ENCODE measurements at places on chromosomes 5 and 9.

DNA sequence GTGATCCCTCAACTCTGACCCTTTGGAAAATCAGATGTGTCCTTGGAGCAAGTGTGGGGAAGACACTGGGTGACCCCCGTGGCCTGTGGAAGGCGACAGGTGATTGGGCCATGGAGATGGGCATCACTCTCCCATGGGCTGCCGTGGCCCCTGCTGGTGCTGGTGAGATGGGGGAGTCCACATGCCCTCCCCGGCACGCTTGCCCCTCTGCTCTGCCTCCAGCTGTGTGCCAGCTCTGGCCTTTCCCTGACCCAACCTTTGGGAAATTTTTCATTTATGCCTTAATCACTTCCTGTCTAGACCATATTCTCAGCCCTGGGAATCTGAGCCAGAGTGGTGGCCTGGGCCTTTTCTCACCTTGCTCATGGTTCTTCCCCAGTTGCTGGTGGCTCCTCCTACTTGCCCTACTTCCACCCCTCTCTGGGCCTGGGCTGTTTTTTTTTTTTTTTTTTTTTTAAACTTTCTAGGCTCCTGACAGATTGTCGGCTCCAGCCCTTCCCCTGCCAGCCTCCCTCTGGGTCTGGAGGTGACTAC lies 56.6 kb downstream of the RGS3 start:
- DNase-seq = no peak

- no peak for DNase-seq
These were observed 2.8 kb downstream of the CAMK2A start for GRCh38 chr5:150286820-150287219.

DNA sequence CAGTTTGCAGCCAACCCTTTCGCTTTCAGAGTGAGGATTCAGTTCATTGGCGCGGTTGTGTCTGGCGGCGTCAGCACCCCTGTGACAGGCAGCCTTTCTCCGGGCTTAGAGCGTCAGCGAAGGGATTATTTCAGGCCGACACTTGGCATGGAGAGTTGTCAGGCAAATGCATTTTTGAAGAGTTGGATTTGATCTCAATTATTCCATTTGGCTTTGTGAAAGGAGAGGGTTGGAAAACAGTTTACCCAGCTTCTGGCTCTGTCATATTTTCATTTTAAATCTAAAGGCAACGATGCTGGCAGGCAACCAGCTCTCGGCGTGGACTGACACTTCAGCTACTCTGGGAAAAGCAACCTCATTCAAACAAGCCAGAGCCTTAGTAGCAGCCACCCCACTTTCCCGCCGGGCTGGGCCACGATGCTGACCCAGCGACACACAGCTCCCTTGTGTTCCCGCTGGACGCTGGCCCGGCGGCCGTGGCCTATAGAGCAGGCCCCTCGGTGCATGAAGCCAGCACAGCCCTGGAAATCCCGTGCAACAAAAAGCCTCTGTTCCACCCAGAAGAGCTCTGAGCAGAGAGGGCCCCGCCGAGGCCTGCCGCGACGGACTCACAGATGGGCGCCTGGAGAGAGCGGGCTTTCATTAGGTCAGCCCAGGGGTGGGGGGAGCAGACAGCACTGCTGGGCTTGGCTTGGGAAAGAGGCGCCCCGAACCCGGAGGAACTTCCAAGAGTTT lies 28.9 kb upstream of the LPCAT1 start:
- no peak for DNase-seq

DNA sequence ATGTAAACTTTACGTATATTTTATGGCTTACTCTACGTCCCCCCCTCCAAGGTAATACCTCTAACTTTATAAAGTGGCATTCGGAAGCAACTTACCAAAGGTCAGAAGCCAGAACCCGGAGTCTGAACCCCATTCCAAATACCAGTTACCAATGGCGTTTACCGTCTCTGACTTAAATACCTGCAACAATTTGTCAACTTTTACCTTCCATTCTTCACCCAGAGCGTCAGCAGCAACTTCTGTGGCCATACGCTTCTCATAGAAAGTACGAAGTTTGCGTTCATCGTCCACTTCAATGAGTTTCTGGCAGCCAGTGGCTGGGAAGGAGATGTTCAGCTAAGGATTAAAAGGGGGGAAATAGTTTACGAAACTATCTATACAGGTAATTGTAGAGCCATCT lies 753 bp downstream of the RPS6 start:
- no peak for DNase-seq

DNA sequence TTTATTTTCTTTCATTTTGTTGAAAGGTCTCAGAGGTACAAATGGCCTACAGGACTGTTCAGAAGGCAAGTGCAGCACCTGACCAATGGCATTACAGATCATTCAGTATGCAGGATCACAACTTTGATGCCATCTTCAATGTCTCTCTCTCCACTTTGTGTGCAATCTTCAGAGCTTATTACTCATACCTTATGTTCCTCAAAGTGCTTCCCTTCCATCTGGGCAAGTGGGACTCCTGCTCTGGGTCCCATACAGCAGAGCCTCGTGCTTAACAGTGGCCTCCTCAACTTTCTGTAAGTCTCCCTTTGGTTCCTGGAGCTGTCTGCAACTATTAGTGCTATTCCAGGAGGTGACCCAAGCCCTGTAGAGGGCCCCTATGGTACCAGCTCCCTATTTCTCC lies 358.4 kb upstream of the RPS23 start:
- no peak for DNase-seq

GRCh38 chr9:105280691-105281090 lies 36.2 kb downstream of the SLC44A1 start:
- no peak for DNase-seq

- DNase-seq = no peak
These were observed 52.7 kb downstream of the RXRA start for GRCh38 chr9:134378901-134379338.

DNA sequence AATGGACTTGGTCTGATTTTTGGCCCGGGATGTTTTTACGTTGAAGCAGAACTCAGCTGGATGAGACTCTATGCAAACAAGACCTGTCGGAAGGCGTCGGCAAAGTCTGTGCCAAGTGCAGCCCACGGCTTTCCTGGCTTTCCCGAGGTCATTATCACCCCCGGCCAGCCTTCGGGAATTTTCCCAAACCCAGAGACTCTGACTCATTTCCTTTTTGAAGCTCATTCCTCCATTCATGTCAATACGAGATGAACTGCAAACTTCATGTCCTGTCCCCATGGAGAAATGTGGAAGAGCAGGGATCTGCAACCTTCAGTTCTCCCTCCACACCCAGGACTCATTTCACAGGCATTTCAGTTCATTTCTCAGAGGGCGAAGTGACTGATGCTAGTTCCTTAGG lies 95.3 kb downstream of the IRX2 start:
- no peak for DNase-seq

DNA sequence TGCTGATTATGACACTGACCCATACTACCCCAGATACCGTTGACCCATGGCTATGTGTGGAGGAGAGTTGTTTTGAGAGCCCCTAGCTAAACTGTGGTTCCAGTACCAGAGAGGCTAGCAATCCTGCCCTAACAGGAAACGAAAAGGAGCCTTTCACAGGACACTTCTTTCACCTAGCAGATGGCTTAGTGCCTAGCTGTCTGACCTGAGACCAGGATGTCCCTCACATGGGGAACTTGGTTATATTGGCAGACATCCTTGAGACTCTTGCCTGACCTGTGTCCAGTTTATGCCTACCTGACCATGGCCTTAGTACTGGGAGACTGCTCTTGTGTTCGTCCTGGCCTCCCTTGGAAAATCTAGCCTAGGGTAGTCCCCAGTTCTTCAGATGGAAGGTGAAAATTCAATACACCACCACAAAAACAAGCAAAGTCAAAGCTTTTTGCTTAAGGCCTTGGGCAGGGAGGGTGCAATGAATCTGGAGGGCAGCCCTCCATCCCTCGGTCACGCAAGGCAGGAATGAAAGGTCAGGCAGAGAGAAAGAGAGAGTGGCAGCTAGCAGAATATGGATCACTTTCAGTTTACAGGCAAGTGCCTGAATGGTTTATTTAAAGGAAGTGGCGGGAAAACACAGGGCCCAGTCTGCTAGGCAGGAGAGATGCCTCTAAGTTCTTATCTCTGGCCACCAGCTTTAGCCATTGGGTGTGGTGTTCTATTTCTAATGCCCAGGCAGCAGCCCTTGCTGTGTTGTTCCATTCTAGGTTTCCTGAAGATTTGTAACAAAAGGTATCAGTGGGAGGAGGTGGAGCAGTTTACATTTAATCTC lies 16.4 kb upstream of the ZNF474 start:
- DNase-seq = no peak
